NCI-H187 (cell line): ENCODE measurements at places on chromosomes 12 and 14.

DNA sequence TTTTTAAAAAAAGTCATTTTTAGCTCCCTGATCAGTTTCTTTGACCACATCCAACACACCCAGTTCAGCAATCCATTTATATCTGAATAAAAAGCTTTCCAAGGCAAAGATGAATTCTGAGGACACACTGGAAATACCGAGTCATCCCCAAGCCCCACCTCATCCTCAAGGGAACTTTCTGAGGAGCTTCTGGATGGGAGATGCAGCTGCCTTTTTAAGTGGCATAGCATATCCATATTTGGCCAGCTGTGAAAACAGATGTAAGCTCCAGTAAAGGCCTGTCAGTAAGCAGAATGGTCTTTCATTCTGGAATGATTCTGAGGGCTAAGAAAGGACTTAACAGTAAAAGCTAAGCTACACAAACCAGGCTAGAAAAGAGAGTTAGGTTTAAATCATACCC lies 18.4 kb downstream of the ZFYVE1 start:
- DNase-seq: no peak

GRCh38 chr12:124428136-124428791 lies 133.4 kb downstream of the RFLNA start:
- DNase-seq: no peak

GRCh38 chr12:15963271-15963670 lies 52.1 kb downstream of the DERA start:
- DNase-seq: no peak

- no peak for DNase-seq
Measured at GRCh38 chr12:13425766-13426165, 229.2 kb downstream of the EMP1 start.

DNA sequence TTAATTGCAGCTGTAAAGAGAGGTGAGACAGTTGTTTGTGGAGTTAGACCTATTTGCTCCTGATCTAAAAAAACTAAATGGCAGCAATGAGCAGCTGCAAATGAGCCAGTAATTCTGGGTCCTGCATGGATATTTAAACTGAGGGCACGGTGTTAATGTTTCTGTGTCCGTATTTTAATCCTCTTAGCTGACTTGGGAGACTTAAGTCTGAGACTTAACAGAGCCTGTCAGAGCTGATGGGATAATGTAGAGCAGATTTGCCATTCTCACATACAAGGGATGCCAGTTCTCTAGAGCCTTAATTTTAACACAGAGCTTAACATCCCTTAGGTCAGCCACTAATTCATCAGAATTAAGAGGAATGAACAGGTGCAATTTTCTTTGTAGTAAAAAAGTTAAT lies 178.6 kb upstream of the PDE3A start:
- DNase-seq: no peak

DNA sequence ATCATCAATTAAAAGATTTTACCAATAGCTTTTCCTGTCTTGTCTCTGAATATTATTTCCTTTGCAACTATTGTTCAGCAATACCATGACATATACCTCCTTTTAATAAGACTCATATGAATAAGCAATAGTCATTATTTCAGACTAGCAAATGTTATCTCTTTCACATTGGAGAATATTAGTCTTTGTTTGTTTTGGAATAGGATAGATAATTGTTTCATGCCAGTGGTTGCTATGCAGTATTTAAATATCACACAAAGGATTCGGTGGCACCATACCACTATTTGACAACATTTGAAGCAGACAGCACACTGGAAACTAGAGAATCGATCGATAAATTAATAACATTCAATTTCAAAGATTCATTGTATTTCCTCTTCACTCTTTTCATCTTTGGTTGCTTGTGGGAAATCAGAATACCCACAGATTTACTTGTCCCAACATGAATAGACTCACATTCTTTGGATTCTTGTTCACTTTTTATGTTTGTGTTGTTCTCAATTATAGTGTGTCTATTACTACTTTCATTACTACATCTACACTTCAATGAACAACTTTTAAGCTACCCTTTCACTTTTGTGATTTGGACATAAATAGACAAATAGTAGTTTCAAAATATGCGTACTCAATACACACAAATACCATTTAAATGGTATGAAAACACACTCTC lies 42.7 kb upstream of the TBPL2 start:
- no peak for DNase-seq

DNA sequence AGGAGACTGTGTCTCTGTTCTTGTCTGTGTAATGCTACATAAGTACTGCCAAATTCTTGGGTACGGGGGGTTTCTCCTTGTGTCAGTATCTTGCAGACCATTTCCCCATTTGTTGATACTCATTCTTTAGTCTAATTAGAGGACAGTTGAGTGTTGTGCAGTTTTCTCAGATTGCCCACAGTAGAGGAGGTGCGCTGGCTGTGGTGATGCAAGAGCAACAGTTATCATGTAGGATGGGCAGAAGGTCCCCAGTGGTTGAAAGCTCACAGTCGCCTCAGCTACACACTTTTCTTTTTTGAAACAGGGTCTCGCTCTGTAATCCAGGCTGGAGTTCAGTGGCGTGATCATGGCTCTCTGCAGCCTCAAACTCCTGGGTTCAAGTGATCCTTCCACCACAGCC lies 37.8 kb upstream of the ATP2A2 start:
- no peak for DNase-seq

DNA sequence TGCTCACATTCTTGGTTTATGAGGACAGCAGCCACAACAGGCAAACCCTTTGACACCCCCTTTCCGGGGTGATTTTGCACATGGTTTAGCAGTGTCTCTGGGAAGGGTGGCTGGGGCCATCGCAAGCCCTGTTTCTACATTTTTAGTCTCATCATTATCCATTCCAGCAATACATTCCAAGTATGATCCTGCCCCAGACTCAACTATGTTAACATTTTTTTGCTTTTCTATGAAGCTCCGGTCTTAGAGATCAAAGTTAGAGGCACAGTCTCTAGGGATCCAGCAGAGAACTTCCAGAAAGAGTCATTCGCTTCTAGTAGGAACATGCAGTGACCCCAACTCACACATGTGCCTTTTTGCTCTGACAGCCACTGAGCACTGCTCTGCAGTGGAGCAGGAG lies 130.9 kb downstream of the TBX5 start:
- DNase-seq: no peak

DNA sequence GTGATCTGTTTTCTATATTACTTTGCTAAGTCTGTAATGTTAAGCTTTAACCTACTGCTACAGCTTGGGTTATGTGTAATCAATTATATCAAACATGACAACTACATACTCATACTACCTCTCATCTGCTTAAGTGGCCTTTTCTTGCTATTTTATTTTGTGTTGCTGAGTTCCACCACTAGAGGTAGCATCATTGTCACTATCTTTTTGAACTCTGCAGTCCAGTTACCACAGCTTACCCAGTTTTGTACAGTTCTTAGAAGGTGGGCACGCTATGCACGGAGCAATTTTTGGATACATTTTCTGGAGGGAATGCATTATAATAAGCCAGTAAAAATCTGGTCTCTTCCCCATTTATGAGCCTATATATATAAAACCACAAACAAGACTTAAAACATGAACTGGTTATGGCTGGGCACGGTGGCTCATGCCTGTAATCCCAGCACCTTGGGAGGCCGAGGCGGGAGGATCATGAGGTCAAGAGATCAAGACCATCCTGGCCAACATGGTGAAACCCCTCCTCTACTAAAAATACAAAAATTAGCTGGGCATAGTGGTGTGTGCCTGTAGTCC lies 48.5 kb downstream of the SAV1 start:
- no peak for DNase-seq

GRCh38 chr12:52686756-52687487 lies 6.7 kb upstream of the KRT1 start:
- DNase-seq: no peak

DNA sequence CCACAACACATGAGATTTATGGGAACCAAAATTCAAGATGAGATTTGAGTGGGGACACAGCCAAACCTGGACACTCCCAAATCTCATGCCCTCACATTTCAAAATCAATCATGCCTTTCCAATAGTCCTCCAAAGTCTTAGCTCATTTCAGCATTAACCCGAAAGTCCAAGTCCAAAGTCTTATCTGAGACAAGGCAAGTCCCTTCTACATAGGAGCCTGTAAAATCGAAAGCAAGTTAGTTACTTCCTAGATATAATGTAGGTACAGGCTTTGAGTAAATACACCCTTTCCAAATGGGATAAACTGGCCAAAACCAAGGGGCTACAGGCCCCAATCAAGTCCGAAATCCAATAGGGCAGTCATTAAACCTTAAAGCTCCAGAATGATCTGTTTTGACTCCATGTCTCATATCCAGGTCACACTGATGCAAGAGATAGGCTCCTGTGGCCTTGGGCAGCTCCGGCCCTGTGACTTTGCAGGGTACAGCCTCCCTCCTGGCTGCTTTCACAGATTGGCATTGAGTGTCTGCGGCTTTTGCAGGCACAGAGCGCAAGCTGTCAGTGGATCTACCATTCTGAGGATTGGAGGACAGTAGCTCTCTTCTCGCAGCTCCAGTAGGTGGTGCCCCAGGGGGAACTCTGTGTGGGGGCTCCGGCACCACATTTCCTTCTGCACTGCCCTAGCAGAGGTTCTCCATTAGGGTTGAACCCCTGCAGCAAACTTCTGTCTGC lies 60.1 kb downstream of the LRIG3 start:
- no peak for DNase-seq

DNA sequence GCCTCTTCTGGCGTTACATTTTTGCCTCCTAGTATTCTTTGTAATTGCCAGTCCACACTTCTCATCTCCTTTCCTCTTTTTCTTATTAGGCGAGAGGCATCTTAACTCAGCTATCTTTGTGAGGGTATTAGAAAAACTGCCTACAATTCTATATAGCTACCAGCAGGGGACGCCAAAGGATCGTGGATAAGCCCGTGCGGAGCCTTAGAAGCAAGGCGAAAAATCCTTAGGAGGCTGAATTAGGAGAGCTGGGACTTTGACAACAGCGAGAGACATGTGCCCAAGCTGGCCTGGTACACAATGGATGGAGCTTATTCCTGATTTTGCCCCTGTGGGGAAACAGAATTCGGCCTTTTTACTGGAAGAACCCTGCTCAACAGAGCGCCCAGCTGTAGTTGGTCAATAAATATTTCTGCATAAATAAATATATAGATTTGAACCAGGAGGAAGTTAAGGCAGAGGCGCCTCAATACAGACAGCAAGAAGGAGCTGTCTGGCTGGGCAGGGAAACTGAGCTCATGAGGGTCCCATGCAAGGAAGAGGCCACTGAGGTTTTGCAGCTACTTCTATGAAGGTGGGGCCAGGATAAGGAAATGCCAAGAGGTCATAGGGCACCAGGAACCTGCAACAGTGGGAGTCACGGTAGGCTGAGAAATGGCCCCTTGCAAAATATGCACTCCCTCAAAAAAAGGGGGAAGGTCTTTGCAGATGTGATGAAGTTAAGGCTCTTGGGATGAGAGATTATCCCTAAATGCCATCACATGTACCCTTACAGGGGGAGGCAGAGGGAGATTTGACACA lies 14.6 kb upstream of the RBM19 start:
- DNase-seq: peak; percentile 25

DNA sequence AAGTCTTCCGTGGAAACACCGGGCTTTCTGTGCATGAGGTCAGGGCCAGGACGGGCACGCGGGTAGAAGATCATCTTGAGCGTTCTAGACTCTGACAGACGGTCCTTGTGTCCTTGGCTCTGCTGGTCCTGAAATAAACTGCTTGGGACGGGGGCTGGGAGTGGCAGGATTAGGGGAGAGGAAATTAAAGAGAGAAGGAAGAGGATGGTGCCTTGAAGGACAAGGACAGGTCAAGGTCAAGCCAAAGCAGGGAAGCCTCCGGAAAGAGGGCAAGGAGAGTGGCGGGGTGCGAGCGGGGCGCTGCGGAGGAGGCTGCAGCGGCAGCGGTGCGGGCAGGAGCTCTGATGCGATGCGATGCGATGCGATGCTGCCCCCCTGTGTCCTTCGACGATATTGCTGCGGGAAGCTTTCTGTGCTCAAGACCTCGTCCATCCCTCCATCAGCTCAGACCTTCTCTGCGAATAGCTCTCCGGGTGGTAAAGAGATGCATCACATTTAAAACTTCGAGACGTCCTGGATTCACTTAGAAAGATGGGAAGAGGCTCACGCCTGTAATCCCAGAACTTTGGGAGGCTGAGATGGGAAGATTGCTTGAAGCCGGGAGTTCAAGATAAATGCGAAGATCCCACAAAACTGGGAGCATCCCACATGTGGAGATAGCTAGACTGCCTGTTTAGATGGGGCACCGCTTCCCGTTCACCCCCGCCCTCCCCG lies 110.1 kb upstream of the TMEM132D start:
- DNase-seq: peak; percentile 52

GRCh38 chr12:56987011-56987410 lies 19.3 kb downstream of the ZBTB39 start:
- DNase-seq: no peak

- DNase-seq: no peak
Measured at GRCh38 chr12:6724409-6724797, 557 bp downstream of the COPS7A start.

- DNase-seq: no peak
Measured at GRCh38 chr14:92832137-92832700, 38.1 kb downstream of the GOLGA5 start.

DNA sequence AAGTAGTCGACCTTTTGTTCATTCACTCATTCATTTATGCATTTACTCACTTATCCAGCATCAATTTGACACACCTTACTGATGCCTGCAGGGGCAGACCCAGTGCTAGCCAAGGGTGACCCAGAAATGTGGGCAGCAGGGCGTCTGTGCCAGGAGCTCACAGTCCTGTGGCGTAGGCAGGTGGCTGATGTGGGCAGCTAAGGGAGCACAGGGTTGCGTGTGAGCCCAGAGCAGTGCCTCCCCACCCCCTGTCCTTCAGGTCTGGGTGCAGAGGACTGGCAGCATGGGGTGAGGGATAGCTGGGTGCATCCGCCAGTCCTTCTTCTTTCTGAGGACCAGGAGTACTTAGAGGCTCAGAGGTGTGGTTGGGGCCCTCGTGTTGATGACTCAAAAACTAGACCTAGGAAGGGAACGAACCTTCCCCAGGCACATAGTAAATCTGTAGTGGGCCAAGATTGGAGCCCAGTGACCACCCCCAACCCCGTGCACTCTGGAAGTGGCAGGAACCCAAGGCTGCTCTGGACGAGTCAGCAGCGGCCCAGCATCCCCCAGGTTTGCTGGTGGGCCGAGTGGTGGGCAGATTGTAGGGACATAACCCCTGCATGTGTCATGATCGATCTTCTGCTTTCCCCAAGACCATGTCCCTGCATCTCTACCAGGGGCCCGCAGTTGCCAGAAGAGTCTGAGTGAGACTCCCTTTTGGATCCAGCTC lies 63.9 kb downstream of the BEGAIN start:
- no peak for DNase-seq

- no peak for DNase-seq
Measured at GRCh38 chr12:51953864-51954263, 2.4 kb downstream of the ACVR1B start.

GRCh38 chr12:130007771-130008170 lies 103.9 kb upstream of the TMEM132D start:
- no peak for DNase-seq

GRCh38 chr14:68695326-68695768 lies 97.5 kb downstream of the ZFP36L1 start:
- DNase-seq: no peak
